CD4-positive, alpha-beta memory T cell (primary cell): ENCODE measurements at places on chromosomes 4 and X.
A peak's percentile ranks its signal among the peaks of the same experiment; 100 is the strongest.

DNA sequence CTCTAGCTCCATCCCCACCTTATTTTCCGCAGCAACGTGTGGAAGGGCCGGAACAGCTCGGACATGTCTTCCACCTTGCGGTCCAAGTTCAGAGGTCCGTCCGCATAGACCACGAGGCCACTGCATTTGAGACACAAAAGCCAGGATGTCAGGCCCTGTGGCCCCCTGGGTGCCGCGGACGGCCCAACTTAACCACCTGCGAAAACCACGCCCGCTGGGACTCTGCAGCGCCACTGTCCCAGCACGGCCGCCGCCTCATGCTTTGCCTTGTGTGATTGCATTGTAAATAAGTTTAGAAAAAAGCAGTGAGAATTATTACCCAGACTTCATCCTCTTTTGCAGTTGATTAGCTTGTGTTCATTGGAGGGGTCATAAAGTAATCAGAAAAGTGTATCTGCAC, 58.2 kb upstream of the MXD4 start:
- no peaks in the 10 kb centered on the region for H3K27me3 ChIP-seq
- no peak for DNase-seq
- H3K4me3 ChIP-seq = no peak overlapping the region
- no peak overlapping the region for H3K27ac ChIP-seq

- H3K36me3 ChIP-seq = no peaks in the 10 kb centered on the region
- H3K27me3 ChIP-seq = no peaks in the 10 kb centered on the region
- H3K4me1 ChIP-seq = no peaks in the 10 kb centered on the region
- H3K4me3 ChIP-seq = no peak overlapping the region
- H3K27ac ChIP-seq = no peak overlapping the region
These were observed 3.0 kb upstream of the PDE6B start for GRCh38 chr4:622071-622995.

DNA sequence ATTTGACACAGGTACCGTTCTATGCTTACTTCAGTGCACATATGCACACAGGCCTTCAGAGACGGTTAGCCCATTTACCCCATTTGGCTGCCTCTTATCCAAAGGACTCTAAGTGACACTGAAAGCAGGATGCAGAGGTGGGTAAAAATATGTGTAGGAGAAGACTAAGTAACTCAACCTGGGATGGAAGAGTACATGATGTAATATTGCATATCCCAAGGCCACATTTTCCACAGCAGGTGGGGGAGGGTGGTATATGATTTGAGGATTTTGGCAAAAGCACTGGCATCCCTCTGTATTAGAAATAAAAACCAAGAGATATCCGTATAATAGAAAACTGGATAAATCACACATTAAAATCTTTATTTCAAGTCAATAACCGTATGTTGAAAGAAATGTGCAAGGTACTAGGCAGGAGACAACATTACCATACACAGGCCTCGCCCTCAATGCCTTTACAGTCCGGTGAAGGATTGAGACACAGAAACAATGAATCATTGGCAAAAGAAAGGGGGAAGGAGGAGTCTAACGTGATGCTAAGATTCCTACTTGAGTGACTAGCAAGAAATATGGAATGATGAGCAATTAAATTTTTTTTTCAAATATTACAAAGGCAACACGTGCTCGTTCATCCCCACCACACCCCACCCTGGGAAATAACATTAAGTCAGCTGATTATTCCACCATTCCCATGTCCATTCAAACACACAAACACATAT, 161.0 kb upstream of the RASGEF1B start:
- no peaks in the 10 kb centered on the region for H3K4me1 ChIP-seq
- H3K36me3 ChIP-seq = no peaks in the 10 kb centered on the region
- no peak overlapping the region for H3K4me3 ChIP-seq
- no peak for DNase-seq
- no peaks in the 10 kb centered on the region for H3K27me3 ChIP-seq
- no peak overlapping the region for H3K27ac ChIP-seq

DNA sequence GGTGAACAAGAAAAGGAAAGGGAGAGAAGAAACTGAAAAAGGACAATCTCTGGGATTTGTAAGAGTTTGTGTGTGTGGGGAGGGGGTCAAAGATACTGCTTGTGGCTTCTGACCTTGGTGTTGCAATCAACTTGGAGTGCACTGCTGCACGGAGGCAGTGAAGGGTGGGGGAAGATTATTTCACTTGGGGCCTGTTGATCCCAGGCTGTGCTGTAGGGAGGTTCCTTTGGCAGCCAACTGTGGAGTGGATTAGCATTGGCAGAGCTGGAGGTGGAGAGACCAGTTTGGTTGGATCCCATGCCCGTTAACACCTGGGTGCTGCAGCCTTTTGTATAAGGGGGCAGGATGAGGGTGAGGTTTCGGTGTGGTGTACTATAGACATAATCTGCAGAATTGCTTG, 38.2 kb downstream of the AFF1 start:
- H3K36me3 ChIP-seq = peaks cover 3% of the 10 kb centered on the region
- no peaks in the 10 kb centered on the region for H3K27me3 ChIP-seq
- peaks cover 57% of the 10 kb centered on the region for H3K4me1 ChIP-seq

DNA sequence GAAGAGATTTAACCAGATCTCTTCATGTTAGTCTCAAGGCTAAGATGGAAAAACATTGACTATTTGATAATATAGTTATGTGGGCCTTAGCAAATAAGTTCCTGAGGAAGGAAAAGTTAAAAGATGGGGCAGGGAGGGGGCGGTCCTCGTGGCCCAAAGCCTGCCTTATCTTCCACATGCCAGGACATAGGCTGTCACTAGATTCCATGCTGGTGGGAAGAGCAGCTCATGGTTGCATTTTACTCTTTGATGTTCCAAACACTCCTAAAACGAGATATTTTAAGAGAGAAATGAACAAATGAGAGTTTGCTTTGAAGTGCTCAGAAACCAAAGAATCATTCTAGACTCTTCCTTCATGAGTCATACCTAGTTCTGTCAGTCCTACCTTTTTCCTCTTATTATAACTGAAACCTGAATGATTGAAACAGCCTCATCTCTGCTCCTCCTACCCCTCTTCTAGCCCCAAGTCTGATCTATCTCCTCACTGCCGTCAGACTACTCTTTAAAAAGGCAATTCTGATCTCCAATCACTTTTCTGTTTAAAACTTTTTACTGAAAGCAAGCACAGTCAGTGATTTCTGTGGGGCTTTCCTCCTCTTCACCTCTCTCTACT, 25.1 kb downstream of the RAB9B start:
- H3K4me3 ChIP-seq = no peak overlapping the region
- H3K27me3 ChIP-seq = no peaks in the 10 kb centered on the region

GRCh38 chr4:54703182-54703581, 45.4 kb downstream of the KIT start:
- no peaks in the 10 kb centered on the region for H3K36me3 ChIP-seq
- no peaks in the 10 kb centered on the region for H3K4me1 ChIP-seq
- no peak overlapping the region for H3K27ac ChIP-seq
- H3K27me3 ChIP-seq = no peaks in the 10 kb centered on the region
- H3K4me3 ChIP-seq = no peak overlapping the region

DNA sequence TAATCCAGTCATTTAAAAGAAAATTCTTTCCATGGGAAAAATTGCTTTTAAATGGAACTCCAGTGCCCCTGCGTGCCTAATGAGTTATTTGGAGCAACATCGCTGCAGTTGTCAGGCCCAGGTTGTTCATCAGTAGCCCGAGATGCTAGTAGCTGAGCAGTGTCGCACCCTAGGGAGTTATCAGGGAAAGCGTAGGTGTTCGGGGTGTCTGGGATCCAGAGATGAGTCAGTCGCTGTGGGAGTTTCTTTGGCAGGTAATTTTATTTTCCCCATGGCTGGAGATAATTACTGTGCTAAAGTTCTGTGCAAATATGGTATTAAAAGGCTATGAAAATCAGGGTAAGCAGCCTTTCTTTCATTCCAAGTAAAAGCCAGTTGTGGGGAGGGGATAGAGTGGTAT, 49.4 kb downstream of the ANXA3 start:
- no peaks in the 10 kb centered on the region for H3K36me3 ChIP-seq
- H3K27ac ChIP-seq = no peak overlapping the region
- no peak for DNase-seq
- no peak overlapping the region for H3K4me3 ChIP-seq

DNA sequence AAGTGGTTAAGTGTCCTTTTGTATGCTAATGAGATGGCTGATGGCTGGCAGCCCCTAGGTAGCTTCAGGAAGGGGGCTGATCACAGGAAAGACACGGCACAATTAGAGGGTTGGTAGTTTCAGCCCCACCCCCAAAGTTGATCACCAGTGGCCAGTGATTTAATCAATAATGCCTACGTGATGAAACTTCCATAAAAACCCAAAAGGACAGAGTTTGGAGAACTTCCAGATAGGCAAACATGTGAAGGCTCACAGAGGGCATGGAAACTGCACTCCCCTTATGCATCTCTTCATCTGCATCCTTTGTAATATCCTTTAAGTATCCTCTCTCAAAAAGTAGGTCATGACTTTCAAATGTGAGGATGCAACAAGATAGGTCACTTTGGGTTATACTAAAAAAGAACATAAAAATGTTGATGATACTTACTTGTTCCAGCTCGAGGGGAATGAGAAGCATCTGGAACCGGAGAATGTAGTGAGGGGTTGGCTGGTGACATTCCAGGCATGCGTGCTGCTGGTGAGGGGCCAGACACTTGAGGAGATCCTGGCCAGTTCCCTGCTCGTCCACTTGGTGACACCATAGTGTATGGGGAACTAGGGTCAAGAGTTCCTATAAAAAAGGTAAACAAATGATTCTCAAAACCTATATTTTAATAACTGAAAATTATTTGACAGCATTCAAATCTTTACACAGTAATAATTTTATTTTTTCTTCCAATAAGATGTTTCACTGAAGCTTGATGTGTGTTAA, 16.7 kb upstream of the CXorf38 start:
- no peak overlapping the region for H3K27ac ChIP-seq
- H3K27me3 ChIP-seq = no peaks in the 10 kb centered on the region
- H3K4me3 ChIP-seq = no peak overlapping the region
- no peak for DNase-seq

- no peaks in the 10 kb centered on the region for H3K27me3 ChIP-seq
- no peak for DNase-seq
- H3K36me3 ChIP-seq = no peaks in the 10 kb centered on the region
- peak overlapping the region; percentile 85 for H3K4me3 ChIP-seq
- H3K4me1 ChIP-seq = peaks cover 65% of the 10 kb centered on the region
- peak overlapping the region; percentile 98 for H3K27ac ChIP-seq
These were observed 2.0 kb downstream of the DHX15 start for GRCh38 chr4:24582235-24582832.
